ENCODE measurements at places on chromosomes 7 and 10.

DNA sequence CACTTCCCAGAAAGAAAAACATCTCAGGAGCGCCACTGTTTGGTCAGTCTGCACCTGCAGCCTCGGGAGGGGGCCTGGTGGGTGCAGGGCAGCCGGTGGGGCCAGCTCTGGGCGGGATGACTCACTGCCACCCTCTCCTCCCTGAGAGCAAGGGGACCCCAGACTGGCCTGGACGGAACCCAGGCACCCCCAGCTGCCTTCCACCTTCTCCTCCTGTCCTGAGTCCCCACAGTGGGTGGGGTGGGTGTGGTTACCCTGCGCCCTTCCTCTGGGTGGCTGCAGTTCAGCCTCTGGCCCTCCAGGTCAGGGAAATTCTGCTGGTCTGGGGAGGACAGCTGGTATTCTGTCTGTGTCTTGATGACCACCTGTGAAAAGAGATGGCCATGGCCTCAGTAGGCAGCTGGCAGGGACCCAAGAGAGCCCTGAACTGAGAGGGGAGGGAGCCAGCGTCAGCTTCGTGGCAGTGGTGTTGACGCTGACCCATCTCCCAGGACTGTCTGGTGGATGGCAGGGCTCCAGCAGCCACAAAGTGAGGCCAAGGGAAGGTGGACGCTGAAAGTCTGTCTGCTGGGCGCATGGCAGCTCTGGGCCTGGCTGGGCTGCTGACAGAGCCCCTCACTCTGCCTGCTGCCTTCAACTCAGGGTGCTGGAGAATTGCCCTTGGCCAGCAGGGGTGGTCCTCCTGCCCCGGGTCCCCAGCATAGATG is 8.9 kb downstream of the CALY start:
- DNase-seq, result no peak

DNA sequence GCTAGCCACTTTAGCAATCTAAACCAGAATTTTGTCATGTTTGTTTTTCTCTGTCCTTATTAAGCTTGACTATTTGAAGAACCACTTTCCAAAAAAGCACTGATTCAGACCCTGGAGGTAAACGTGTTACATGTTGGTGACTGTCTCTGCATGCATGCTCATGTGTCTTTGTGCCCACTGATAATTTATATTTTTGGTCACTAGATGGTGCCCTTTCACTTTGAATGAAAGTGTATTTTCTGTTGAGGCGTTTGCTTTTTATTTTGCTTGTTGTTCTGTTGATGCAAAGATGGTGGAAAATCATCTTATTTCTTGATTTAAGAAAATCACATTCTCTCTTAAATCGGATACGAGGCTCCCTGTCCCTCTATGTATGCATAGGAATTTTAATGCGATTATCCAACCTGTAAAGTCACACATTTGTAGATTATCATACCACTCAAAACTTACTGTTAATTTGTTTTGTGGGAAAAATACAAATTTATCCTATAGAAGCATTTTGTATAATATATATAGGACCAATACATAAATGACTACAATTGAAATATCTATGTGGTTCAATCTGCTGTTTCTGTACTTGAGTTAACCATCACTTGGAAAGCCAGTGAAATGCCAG is 269.3 kb downstream of the BICC1 start:
- no peak for DNase-seq

GRCh38 chr7:106345421-106346166 is 60.8 kb upstream of the NAMPT start:
- DNase-seq, result no peak

DNA sequence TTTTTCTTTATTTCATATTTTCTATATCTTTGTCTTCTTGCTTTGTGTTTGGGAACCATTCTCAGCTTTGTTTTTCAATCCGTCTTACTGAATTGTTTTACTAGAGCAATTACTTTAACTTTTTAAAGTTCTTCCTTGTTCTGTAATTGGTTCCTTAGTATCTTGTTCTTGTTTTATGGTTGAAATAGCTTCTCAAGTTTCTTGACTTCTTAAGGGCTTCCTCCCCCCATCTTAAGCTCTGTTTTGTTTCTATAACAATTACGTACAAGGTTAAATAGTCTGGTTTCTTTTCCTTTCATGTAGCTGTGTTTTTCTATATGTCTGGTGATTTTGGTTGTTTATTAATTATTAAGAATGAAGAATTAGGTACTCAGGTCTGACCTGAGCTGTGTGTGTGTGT is 158.0 kb downstream of the SDHAF3 start:
- DNase-seq, result no peak

DNA sequence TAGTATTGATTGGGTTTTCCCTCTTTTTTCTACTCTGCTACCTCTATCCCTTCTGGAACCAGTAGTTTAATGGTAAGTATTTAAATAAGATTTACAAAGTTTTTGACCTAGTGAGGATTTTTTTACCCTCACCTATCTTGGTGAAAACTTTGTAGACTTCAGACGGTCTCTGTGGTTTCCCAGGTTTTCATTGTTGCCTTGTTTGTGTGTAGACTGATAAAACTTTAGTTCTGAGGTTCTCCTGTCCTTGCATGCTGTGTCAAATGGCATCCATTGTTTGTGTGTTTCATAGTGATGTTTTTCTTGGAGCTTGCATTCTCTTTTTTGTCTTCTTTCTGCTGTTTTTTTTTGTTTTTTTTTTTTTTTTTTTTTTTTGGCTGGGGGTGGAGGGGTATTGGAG is 22.6 kb downstream of the ZNRF2 start:
- DNase-seq, result no peak

DNA sequence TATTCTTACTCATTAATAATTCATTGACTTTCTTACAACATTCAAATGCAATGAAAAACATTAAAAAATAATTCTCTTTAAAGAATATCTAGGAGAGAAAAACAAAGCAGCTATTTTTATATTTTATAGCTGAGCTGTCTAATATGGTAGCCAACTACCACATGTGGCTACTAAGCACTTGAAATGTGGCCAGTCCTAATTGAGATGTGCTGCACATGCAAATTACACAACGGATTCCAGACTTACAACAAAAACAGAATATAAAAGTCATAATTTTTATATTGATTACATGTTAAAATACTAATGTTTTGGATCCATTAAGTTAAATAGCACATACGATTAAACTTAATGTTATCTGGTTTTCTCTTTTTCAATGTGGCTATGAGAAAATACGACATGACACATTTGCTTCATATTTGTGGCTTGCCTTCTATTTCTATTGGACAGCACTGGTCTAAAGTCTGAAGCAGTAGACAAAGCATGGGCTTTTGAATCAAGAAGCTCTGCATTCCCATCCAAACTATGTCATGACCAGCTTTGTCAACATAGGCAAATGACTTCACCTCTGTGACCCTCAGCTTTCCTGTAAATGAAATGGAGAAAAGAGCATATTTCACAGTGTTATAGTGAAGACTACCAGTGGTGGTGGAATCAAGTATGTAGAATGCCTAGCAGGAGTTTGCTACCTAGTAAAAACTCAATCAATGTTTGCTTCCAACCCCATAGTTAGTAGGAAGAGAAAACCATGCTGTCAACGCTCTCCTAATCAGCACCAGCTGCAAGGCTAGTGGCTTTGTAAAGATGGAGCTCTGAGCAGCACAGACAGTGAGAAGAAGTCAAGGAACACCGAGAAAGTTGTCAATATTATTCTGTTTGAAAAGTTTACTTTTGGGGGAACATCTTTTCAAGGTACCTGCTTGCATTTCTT is 37.1 kb upstream of the GDF10 start:
- DNase-seq, result no peak

DNA sequence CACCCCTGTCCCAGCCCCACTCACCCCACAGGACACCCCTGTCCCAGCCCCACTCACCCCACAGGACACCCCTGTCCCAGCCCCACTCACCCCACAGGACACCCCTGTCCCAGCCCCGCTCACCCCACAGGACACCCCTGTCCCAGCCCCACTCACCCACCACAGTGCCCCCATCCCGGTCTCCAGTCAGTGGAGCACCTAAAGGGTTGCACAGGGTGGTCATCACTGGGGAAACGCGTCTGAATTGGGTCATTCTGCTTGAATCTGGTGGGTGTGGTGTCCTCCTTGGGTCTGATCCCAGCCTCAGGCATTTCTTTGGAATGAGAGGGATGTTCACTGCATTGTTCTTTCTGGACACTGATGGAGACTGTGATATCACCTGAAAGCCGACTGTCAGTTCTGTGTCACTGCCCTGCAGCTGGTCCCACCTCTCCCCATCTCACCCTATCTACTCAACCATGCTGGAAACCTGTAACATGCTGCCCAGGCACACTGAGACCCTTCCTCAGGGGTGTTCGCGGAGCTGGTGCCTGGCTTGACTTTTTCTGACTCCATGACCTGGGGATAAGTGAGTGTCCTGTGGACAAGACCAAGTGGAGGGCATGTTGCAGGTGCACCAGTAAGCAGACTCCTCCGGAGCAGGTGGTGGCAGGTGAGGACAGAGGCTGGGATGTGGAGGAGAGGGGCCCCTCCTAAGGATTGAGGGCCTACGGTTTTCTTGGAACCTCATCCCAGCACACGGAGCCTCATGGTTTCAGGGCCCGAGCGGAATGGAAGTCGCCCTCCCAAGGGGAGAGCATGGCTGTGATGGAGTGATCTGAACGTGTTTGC is 262.5 kb upstream of the PPP2R2D start:
- no peak for DNase-seq

- no peak for DNase-seq
Measured at GRCh38 chr7:75739796-75740672, 1.3 kb upstream of the HIP1 start.

Measured in cortex of kidney (tissue), 1 donor.